T-helper 2 cell (primary cell): ENCODE measurements at places on chromosomes 7 and 10.

DNA sequence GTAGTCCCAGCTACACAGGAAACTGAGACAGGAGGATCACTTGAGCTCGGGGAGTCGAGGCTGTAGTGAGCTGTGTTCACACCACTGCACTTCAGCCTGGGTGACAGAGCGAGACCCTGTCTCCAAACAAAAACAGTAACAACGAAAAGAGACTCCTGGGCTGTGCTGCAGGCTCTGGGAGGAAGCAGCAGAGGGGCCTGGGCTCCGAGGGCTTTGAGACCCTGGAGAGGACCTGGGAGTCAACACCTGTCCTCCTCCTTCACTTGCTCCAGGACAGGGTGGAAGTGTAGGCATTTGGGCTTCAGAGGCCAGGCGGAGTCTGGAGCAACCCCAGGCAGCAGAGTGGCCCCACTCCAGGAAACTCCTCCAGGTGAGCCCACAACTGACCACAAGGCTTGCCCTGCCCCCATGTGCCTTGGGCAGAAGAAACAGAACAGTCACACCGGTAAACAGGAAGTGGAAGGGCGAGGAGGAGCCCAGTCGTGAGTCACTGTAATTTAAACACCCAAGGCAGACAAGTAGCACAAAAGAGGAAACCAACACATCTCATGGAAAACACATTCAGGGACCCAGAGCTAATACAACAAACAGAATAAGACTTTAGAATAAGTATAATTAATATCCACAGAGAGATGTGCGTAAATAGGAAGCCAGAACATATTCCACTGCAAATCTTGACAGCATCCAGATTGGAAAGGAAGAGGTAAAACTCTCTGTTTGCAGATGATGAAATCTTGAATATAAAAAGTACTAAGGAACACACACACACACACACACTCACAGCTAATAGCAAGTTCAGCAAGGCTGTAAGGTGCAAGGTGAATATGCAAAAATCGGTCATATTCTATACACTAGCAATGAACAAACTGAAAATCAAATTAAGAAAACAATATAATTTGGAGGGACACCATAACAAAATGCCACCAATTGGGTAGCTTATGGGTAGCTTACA lies 20.5 kb upstream of the RASGEF1A start:
- DNase-seq, result peak; percentile 91

GRCh38 chr7:85479918-85480643 lies 293.2 kb upstream of the SEMA3D start:
- DNase-seq, result no peak

GRCh38 chr10:65949526-65949925 lies 976.3 kb upstream of the LRRTM3 start:
- DNase-seq, result no peak

DNA sequence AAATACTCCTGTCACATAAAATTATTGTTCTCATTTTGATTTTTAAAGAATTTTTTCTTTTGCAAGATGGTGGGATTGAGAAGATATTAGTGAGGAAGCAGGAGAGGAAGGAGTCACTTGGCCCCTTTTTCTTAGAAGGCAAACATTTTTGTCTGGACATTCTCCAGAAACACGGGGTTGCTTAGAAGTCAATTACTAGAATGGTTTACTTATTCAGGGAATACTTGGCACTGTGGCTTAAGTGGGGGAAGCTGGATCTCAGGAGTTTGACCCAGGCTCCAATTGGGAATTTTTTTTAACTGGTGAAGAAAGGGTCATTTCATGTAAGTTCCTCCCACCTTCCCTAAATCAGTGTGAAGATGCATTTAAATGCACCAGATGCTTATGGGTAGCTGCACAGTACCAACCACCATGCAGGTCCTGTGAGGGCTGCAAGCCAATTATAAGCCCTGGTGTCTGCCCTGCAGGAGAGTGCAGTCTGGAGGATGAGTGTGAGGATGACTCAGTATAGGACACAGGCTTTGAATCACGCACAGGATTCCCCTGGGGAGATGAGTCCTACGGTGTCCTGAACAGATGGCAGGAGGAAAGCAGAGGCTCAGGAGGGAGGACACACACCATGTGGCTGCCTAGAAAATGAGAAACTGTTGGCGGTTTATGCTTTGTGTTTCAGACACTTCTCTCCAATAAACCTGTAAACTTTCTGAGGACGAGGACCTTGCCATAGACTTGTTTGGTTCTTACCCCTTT lies 299.1 kb downstream of the PLXNA4 start:
- no peak for DNase-seq

DNA sequence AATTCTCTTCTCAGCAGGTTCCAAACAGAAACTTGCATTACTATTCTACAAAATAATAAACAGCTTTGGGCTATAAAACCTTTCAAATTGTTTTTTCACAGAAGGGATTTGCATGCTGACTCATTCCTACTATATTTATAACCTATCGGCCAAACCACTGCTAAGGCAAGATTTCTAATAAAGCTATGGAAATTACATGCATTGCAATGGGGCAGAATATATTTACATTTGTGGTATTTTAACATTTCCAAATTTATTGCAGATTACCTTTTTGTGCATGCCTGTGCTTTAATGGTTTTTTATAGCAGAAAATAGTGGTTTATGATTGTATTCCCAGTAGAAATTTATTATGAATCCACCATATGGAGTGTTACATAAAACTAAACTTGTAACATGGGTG lies 69.0 kb upstream of the NPVF start:
- DNase-seq, result no peak

DNA sequence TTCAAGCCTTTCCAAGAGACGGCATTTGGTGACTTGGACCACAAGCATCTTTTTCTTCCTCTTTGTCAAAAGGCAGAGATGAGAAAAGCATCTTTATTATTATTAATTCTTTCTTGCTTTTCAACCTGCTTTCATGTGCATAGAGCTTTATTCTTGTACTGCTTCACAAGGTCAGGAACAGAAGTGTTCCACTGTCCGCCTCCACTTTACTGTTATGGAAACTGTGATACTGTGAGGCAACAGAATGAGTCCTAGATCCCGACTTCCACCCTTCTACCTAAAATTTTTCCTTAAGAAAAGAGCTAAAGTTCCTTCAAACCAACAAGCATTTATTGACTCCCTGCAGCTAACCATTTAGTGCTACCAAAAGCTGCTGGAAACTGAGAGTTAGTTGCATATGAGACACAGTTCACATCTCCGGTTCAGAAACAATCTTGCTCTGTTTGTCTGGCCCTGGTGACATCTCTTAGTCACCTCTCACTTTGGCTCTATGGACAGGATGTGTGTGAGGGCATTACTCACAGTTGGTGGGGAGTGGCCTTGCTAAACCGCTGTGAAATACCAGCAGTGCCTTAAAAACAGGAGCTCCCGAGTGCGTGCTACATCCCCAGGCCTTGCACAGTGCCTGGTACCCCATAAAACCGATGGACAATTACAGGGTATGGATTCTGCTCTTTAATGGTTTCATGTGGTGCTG lies 77.1 kb upstream of the TRIL start:
- DNase-seq, result no peak

GRCh38 chr7:120303105-120303504 lies 30.1 kb downstream of the KCND2 start:
- DNase-seq, result no peak

DNA sequence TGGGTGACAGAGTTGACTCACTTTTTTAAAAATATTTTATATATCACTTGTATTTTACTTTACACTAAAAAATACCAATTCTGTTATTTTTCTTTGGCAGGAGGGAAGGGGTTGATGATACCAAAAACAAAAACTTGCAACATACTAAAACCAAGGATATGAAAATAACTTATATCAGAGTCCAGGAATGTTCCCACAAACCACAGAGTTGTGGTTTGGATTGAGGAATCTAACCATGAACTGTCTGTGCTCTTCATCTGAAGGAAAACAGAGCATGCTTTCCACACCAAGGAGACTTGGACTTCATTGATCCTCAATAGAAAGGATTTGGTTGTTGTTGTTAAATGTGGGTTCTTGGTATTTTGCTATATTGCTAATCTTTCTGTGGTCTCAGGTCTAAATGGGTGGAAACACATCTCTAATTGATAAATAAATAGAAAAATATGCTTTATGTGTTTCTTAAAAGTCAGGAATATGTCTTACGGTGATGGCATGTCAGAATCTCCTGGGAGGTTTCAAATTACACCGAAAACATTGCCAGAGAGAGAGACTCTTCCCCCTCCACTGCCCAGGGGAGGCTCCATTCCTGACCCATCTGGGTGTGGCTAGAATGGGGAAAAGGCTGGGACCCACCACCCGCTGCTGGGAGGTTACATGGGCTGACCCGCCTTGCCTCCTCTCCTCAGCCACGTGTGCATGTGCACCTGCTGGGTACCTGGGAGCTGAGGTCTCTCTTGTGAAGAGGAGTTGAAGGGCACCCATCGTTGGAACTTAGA lies 46.9 kb upstream of the STK17A start:
- DNase-seq, result no peak

GRCh38 chr7:35617041-35617440 lies 77.9 kb downstream of the HERPUD2 start:
- no peak for DNase-seq

DNA sequence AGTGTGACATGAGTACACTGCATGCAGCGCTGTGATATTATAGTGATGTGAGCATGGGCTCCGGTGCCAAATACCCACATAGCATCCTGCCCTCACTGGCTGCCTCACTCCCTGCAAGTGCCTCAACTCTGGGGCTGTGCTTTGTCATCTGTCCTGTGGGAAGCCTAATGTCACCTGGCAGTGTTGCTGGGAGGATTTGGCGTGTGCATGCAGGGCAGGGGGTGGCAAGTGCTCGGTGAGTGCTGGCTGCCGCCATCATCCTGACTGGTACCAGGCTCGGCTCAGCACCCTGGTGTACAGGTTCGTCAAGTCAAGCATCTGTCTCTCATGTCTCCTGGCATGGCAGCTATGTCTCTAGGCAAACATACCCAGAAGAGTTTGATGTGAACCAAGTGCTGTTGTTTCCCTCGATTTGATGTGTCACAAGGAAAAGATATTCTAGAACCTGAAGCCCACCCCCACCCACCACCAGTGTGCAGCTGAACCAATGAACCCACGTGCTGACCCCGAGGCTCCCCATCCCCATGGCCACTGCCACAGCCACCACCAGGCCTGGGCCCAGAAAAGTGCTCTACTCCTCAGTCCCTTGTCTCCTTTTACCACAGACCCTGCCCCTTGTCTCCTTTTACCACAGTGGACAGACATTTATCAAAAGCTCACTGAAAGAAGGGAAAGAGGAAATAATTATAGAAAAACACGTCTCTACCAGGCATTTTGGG lies 135.8 kb downstream of the MAPK8 start:
- no peak for DNase-seq

DNA sequence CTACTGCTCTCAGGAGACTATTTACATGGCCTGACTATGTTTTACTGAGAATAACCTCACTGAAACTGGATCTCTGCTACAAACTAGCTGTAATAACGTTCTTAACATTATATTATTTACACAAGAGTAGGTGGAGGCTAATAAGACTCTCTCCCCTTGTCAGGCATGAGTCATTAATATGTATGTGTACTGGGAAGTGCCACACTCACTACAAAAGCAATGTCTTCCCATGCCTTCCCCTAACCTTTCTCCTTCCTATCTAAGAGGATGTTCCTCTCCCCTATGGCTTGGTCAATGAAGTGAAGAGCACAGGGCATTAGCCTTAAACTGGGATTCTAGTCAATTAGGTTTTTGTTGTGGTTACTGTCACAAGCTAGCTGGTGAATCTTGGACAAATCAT lies 147.9 kb downstream of the DGKB start:
- no peak for DNase-seq

DNA sequence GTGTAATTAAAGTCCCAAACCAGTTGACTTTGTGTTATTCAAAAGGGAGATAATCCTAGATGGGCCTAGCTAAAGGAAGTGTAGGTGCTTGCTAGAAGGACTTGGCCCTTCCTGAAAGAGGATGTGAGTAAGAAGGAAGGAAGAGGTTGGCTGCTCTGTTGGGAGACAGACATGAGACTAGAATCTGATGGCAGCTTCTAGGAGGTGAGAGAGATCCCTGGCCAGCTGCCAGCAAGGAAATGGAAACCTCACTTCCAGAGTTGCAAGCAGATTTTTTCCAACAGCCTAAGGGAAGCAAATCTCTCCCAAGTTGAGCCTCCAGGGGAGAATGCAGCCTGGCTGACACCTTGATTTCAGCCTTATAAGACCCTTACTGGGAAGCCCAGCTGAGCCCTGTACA lies 368.4 kb upstream of the ZMIZ1 start:
- DNase-seq, result no peak

- no peak for DNase-seq
Observed at GRCh38 chr7:47102331-47102841, 479.5 kb downstream of the TNS3 start.

DNA sequence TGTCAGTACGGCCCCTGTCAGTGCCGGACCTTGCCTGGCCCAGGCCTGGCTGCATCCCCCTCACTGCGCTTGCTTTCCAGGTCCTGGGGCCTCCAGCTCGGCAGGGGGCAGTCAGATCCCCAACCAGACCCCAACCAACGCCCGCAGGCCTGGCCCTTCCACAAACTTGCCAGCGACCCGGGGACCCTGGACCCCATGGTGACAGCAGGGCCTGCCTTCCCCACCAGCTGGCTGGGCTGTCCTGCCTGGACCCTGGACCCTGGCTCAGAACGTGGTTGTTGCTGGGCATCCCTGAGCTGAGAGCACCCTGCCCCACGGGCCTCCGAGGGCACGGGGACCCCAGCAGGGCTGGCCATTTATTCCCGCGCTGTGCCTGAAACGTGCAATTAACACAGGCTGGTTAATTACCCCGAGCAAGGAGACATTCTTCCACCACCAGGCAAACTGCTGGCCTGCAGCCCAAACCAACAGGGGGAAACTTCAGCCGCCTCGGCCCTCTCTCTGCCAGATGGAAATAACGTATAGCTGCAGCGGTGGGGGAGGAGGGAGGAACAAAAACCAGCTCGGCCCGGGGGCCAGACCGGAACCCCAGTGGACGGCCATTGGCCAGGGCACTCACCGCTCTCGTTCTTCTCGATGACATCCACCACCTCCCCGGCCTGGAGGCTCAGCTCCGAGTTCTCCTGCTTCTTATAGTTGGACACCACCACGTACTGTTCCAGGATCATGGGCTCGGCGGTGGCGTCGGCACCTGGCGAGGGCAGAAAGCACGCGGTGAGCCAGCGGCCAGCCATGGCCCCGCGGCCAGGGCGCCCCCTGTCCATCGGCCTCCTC lies 167.1 kb downstream of the NEURL1 start:
- no peak for DNase-seq

- no peak for DNase-seq
Observed at GRCh38 chr7:73707045-73707631, 12.3 kb downstream of the STX1A start.

GRCh38 chr7:24587853-24588252 lies 14.6 kb downstream of the PALS2 start:
- no peak for DNase-seq

GRCh38 chr10:119516381-119517234 lies 25.9 kb downstream of the RGS10 start:
- DNase-seq, result peak; percentile 33

DNA sequence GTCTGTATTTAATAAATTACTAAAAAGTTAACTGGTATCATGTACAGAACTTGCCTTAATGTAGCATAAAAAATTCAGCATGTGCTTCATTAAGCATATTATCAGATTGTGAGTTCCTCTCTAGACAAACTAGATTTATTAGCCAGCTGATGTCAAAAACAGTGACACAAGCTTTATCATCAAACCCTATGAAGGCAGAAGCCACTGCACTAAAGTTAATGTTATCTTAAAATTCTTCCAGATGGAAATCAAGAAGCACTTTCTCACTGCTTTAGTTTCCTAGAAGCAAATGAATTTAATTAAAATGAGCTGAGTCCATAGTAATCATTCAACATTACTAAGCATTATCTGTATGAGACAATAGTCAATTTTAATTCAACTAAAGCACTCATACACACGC lies 96.4 kb downstream of the ARHGAP12 start:
- DNase-seq, result no peak

GRCh38 chr10:31528831-31529230 lies 209.8 kb downstream of the ZEB1 start:
- DNase-seq, result no peak
